Inflammatory macrophage (primary cell): ENCODE measurements at places on chromosomes 6 and 20.

- DNase-seq: no peak
Observed at GRCh38 chr6:61711849-61712248, 574.2 kb downstream of the KHDRBS2 start.

GRCh38 chr6:112209131-112209530 lies 45.2 kb downstream of the LAMA4 start:
- DNase-seq: no peak

DNA sequence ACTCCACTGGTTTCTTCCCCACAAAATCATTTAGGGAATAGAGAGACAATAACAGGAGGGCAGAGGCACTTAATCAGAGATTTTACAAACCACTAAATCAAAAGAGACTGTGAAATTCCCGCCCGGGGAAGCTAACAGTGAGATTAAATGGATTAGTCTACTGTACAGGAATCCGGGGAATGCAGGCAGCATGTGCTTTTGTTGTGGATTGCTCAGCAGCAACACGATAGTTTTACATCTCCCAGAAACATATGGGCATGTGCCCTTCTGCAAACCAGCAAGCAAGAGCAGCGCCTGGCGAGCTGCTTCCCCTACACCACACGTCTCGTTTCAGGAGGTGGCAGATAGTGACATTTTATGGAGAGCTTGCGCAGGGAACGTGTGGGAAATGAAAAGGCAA lies 382.3 kb downstream of the CD83 start:
- no peak for DNase-seq

- DNase-seq: no peak
Observed at GRCh38 chr6:131808460-131809269, 845 bp downstream of the ENPP1 start.

- peak; percentile 26 for DNase-seq
Observed at GRCh38 chr6:144581812-144582537, 296.8 kb downstream of the UTRN start.

DNA sequence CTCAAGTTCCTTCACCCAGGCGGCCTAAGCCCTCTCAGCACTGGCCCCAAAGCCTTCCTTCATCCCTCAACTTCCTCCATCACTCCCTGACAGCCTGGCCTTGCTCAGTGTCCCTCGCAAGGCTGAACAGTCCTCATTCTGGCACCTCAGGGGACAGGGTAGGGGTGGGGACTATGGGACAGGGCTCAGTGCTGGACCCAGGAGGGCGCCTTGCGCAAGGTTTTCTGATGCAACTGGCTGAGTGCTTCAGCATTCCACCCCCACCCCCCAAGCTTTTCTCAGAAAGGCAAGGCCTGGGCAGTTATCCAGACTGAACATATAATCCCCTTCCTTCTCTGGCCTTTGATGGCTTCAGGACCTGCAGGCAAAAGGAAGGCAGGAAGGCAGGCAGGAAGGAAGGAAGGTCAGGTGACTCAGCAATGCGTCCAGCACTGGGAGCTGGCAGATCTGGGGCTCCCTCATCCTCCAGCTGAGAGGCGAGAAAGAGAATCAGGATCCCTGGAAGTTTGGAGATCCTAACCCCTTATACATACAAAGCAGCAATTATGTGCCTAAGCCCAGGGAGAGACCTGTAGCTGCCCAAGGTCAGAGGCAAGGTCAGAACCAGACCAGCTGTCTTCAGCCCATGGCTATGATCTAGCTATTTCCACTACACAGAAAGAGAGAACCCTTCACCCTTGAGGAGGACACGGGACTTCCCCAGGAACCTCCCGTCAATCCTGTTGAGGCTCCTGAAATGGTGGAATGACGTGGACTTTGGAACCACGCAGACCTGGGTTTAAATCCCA lies 8.6 kb upstream of the TRIB3 start:
- DNase-seq: peak; percentile 72

- no peak for DNase-seq
Observed at GRCh38 chr6:14900919-14901318, 344.9 kb upstream of the JARID2 start.

DNA sequence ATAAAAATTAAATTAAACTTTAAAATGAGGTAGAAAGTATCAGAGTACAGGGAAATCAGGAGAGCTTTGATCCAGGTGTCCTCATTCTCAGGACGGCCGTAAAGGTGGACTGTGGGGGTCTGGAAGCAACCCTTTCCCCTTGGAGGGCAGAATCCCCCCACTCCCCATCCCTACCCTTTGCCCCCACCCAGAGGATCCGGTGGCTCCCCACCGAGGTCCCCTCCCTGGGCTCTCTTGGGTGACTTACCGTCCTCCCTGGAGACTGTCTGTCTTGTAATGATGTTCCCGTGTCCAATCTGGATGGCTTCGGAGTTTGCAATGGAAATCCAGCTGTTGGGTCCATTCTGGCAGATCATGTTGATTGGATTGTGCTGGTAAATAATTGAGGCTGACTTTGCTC lies 7.3 kb downstream of the ZBP1 start:
- no peak for DNase-seq

- no peak for DNase-seq
Observed at GRCh38 chr6:6052216-6052615, 45.5 kb upstream of the NRN1 start.

DNA sequence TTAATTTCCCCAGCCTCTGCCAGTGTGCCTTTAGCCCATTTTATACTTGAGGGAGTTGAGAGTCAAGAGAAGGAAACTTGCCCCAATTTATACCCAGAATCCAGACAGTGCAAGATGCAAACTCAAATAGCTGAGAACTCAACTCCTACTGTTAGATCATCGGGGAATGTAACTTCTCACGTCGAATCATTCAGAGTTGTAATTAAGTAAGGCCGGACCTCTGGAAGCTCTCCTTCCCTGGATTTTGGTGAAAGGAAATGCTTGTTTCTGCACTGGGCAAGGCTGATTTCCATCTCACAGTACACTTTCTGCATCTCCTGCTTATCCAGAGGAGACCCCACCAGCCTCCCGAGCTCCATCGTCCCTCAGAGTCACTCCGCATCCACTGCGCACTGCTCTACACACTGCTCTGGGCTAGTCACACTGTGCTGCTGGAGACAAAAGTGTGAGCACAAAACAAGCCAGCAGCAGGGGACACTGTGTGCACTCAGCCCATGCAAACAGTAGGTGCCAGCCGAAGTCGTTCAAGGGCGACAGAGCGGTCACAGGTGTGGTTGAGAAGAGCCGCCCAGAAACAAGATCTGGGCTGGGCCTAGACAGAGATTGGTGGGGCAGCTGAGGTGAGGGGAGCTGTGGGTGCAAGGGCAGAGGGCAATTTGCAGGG lies 150.4 kb upstream of the QKI start:
- no peak for DNase-seq

- no peak for DNase-seq
Observed at GRCh38 chr20:19045371-19045770, 167.1 kb upstream of the SLC24A3 start.

DNA sequence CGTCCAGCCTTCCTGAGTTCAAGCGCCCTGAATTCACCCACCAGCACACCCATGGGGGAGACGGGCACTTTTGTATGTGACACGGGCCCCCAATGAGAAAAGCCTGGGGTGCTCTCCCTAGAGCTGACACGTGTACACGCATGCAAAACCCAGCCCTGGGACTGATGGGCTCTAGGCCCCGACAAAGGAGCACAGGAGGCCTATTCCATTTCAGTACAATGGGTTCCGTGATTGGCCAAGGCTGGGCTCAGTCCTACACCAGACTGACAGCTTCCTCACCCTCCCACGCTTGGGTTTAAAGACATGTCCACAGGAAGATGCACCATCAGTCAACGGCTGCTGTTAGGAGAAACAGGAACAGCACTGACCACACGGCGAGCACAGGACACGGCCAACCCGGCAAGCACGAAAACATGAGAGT lies 8.8 kb downstream of the ZBTB46 start:
- DNase-seq: peak; percentile 90

DNA sequence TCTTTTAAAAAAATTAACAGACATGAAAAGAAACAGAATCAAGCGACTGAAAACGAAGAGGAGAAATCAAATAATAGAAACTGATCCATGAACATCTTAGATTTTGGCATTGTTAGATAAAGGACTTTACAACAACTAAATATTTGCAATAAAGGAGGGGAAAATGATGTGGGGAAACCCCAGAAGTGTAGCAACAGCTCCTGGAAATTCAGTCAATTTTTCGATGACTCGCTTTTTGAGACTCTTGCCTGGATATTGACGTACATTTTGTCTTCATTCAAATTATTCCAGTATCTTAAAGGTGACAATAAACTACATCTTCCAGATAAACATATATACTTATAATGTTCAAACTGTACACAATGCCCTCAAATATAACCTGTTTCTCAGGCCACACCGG lies 44.1 kb downstream of the ADGB start:
- no peak for DNase-seq

DNA sequence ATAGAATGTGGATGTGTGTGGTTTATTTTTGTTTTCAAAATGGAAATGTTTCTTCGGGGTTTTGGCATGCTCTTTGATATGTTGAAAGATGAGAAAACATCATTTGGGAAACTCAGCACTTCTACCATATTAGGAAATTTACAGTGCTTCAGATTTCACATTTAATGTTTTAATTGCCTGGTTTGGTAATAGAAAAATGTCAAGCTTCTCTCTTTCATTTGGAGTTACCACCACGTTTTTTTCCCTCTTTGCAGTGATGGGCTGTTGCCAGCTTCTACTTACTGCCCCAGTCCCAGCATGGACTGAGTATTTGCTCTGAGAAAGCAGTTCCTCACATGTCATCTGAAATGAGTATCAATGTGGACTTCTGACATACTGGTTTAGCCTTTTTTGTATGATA lies 267.7 kb downstream of the PRL start:
- no peak for DNase-seq

- DNase-seq: no peak
Observed at GRCh38 chr6:7910298-7910653, 312 bp downstream of the TXNDC5 start.

GRCh38 chr20:61352346-61353260 lies 100.5 kb downstream of the CDH4 start:
- DNase-seq: no peak

DNA sequence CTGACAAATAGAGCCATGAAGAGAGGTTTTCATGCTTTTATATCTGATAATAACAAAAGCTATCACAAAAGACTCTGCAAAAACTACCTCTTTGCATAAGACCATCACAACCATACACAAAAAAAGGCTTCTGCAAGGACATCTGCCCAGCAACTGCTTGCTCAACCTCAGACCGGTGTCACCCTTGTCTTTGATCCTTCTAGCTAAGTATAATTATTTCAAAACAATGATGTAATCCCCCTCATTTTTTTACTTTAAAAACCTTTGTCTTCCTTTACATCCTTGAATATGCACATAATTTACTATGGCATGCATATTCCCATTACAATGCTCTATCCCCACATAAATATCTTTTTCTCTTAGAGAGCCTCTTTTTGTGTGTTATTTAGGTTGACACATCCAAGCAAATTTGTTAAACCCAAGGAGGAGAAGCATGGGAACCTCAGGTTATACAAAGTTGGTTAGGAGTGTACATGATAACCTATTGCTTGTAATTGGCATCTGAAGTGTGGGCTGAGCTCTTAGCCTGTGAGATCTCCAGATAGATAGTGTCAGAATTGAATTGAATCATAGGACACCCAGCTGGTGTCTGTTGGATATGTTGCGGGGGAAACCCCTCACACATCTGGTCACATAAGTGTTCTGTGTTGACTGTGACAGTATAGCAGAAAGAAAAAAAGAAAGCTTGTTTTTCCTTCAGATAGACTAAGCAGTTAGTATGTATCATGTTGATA lies 20.7 kb upstream of the CGA start:
- DNase-seq: no peak

GRCh38 chr6:14451594-14452374 lies 334.2 kb downstream of the CD83 start:
- DNase-seq: no peak

GRCh38 chr6:41922154-41922553 lies 855 bp downstream of the BYSL start:
- DNase-seq: no peak

DNA sequence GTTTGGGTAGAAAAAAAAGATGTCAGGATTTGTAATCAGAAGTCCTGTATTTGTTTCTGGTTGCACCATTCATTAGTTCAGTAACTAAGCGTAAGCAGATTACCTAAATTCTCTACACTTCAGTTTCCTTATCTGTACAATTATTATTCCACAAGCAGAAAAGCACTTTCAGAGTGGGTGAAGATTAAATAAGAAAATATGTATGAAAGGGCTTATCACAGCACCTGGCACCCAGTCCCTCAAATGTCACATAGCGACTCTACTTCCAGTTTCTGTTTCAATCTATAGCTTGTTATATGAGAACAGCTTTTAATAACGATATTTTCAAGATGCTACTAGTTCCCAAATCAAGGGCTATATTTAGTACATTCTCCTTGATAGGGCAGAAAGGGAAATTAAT lies 31.4 kb downstream of the RGS17 start:
- DNase-seq: no peak

DNA sequence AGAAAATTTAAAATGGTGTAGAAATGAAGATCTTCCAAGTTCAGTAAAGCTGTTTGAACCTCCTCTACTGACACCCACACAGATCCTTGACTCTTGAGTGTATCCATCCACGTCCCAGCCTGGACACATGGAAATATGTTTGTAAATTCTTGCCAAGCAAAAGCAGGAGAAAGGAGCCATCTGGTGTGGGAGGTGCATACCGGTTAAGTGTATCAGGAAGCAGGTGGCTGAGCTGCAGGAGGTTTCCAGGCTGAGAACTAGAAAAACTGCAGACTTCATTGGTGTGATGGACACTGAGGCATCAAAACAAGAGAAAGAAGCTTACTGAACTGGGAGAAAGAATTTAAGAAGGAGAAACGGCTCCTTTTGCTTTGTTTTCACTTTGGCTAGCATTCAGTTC lies 229.9 kb upstream of the GRIK2 start:
- no peak for DNase-seq

- no peak for DNase-seq
Observed at GRCh38 chr6:15507221-15507620, 155.6 kb downstream of the DTNBP1 start.

DNA sequence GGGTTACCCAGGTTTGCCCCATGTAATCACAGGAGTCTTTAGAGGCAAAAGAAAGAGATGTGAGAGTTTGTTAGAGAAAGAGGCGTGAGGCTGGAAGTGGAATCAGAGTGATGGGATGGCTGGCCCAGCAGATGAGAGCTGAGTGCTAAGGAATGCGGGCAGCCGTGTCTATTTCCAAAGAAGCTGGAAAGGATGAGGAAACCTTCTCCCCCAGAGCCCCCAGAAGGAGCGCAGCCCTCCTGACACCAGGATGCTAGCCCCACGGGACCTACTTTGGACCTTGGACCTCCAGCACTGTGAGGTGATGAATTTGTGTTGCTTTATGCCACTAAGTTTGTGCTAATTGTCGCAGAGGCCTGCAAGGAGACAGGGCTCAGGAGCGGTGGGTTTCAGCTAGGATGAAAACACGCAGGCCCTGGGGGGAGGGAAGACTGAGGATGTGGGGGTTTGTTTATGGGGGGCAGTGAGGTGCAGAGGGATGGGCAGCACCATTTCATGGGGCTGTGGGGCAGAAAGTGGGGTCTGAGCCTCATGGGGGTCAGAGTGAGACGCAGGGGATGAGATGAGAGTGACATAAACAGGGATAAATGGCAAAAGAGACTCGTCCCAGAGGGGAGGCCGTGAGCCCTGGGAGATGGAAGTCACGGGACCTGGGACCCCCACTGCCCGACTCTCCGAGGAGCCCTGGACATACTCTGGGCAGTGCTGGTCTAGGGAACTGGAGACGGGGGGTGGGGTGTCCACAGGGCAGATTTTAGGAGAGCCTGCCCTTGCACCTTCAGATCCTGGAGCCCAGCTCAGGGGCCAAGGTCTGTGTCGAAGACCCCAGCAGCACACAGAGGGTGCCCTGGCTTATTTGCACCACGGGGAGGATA lies 160.2 kb downstream of the NFATC2 start:
- no peak for DNase-seq

GRCh38 chr20:33600414-33600813 lies 61.7 kb upstream of the C20orf144 start:
- DNase-seq: no peak

GRCh38 chr20:51399006-51399890 lies 143.3 kb downstream of the NFATC2 start:
- DNase-seq: no peak
